ENCODE measurements at places on chromosomes 7 and 10.

DNA sequence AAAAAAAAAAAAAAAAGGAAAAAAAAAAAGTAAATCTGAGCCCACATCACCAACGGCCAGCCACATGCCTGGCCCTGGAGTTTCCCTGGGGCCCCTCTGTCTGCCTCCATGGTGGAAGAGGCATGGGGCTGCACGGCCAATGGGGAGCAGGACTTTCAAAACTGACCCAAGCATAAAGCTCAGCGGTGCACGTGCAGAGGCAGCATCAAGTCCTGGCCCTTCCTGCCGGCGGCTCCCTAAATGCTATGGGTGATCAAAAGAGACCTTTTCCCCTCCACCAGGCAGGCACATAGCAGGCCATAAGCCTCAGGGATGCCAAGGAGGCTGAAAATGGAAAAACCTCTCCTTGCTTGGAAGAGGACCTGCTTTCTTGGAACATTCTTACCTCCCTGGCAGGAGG lies 94.3 kb downstream of the OAT start:
- no peak for DNase-seq

- DNase-seq, result no peak
Measured at GRCh38 chr10:92729886-92730285, 40.1 kb downstream of the HHEX start.

DNA sequence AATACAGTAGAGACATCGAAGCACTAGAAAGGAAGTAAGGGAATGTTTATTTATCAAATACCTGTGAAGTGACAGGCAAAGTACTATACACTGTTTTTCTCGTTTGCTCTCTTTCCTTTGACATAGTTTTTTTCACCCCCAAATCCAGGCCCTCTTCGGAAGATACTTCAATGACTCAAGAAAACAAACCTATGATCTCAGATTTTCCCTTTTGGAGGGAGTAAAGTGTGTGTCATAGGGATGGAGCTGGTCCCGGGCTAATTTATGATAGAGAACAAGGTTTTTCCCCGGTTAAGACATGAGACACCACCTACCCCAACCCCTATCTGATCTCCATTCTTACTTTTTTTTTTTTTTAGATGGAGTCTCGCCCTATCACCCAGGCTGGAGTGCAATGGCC lies 61.7 kb downstream of the MAP3K8 start:
- no peak for DNase-seq

GRCh38 chr10:71072131-71072822 lies 140.1 kb upstream of the UNC5B start:
- no peak for DNase-seq

GRCh38 chr7:45969940-45970339 lies 48.9 kb upstream of the IGFBP3 start:
- no peak for DNase-seq

GRCh38 chr10:13717936-13718772 lies 131.4 kb downstream of the PRPF18 start:
- peak; percentile 44 for DNase-seq

DNA sequence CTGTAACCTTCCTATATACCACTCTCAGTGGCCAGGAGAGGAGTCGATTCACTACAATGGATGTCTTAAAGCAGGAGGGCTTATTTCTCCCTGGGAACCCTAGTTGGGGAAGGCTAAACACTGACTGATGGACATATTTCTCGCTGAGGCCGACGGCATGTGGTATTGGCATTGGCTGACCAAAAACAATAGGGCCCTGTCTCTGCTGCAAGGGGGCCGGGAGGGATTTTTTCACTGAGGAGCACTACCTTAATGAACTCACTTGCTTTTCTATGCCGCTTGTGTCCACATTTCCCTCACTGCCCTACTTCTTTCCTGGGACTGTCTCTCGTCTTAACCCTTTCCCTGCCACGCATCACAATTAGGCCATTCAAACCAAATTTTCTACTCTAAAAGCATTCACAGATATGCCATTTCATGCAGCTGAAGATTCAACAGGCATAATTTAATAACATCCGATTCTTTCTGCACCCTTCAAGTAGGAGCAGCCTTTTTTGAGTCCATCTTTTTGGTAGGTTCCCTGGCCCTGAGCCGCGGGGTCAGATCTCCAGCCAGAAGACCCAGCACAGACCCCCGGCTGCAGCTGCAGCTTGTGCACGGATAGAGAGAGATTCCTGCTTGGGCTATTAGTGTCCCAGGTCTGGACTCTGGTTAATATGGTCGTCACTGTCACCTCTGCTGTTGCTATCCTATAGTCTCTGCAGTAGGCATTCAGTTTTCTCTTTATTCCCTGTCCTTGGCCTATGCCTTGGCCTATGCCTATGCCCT lies 118.7 kb downstream of the HIPK2 start:
- DNase-seq, result no peak

Measured in NCI-H1092 (cell line).